ENCODE measurements at places on chromosomes 16 and 17.

DNA sequence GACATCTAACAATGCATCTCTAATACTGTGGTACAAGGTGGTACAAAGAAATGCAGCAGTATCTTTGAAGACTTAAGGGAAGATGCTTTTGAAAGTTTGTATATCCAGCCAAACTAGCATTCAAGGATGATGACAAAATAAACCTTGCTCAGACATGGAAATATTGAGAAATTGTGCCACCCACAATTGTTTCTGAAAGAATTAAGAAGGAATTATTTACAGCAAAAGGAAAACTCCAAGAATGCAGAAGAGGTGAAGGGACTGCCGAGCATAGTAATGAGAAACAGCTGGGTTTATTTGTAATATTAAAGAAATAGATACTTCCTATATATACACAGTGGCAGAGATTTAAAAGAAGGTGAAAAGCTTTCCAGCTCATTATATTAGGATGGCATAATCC, 29.5 kb downstream of the PMFBP1 start:
- no peak for DNase-seq

DNA sequence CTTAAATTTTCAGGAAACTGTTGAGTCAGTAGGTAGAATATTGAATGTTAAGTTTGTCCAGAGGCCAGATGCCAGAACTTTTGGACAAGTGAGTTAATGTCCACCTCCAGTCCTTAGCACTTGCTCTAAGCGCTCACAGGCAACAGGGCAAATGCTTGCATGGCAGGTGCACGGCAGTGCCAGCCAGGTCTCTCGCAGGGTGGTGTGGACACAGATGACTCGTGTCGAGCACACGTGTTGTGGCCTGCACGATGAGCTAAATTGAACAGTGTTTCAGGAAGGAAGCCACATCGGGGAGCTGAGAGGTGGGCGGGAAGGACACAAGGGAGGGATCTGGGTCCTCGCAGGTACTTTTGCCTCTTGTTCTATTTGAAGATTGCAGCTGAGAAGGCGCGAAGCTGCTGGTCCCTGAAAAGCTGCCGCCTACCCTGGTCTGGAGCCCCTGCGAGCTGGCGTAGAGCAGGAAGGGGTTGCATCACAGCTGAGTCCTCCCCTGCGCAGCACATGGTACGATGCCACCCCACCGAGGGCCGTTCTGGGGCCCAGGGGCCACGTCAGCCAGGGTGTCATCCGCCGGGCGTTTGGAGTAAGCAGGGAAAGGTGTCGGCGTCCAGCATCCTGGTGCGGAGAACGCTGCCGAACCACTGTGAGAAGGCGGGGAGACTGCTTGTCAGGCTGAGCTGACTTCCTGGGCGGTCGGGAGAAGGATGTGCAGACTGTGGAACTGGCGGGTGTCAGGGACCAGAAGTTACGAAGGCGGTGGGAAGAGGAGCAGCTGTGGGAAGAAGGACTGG, 6.3 kb downstream of the RAB40C start:
- DNase-seq, result no peak

DNA sequence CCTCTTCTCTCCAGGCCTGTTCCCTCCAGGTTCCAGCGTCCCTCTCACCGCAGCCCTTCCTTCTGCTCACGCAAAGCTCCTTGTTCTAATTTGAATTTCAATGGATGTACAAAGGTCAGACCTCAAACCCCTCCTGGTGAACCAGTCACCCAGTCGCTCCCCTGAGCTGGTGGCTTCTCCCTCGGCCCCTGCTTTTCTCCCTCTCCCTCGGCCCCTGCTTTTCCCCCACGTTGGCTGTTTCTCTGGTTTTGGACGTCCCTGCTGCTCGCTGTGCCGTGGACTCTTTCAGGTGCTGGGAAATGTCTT, 8.6 kb upstream of the MSLN start:
- no peak for DNase-seq

GRCh38 chr16:87171723-87172122, 145.5 kb downstream of the C16orf95 start:
- no peak for DNase-seq

GRCh38 chr17:72560303-72561247, 439.8 kb downstream of the SOX9 start:
- no peak for DNase-seq

- DNase-seq, result no peak
Measured at GRCh38 chr17:9784544-9784943, 6.8 kb downstream of the DHRS7C start.
